Stimulated activated CD4-positive, alpha-beta T cell treated with anti-CD3 and anti-CD28 coated beads, Interleukin-1b, Interleukin-23, amount 100 ng/mL, for 1 hour (primary cell): ENCODE measurements at places on chromosomes 4 and X.

GRCh38 chr4:158446106-158446505 is 75.6 kb upstream of the RXFP1 start:
- DNase-seq = no peak

- DNase-seq = no peak
Observed at GRCh38 chr4:102694791-102695190, 66.0 kb downstream of the MANBA start.

DNA sequence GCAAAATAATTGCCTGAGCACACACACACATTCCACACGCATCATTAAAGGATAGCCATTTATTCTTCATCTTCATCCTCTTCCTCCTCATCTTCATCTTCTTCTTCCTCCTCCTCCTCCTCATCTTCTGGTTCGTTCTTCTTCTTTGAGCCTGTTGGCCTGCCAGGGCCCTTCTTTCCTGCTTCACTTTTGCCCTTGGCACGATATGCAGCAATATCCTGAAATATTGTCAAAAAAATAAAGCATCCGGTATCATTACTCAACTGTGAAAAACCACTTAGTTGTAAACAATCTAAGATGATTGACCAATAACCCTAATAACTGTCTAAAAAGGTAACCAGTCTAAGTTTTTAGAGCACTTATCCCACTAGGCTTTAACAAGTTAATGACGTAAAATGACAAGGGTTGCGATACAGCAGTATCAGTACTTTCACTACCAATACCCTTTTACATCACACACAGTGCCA is 2.1 kb downstream of the HMGB2 start:
- DNase-seq = no peak

DNA sequence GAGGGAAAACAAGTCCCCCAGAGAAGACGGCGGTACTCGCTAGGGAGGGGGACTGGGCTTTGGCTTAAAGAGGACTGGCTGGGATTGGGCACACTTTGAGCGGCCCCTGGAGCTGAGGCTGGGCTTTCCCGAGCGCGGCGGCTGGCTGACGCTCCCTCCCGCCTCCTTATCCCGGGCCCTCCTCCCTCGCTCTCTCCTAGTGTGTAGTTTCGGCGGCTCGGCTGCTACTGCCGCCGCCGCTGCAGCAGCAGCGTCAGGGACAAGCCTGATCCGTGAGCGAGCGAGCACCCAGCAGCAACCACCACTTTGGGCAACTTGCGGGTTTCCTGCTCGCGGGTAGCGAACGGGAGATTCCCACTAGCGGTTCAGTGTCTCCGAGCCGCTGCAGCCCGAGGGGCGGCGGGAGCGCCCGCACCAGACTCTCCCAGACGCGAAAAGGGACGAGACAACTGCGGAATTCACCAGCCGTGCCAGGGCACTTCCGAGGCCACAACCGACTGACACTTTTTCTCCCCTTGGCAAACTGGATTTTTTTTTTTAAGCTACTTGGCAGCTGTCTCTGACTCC is 632 bp upstream of the PCDH7 start:
- no peak for DNase-seq

DNA sequence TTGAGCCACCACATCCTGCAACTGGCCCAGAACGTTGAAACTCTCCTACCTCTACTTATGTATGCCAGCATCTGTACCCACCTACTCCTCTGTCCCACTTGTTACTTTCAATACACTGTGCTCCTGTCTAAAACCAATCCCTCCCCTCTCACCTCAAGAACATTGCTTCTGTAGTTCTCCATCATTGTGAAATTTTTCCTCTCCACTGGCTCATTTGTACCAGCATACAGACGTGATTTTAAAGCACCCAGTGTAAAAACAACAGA is 25.5 kb upstream of the USO1 start:
- no peak for DNase-seq

- no peak for DNase-seq
Observed at GRCh38 chrX:41322821-41323603, 10.9 kb upstream of the DDX3X start.

DNA sequence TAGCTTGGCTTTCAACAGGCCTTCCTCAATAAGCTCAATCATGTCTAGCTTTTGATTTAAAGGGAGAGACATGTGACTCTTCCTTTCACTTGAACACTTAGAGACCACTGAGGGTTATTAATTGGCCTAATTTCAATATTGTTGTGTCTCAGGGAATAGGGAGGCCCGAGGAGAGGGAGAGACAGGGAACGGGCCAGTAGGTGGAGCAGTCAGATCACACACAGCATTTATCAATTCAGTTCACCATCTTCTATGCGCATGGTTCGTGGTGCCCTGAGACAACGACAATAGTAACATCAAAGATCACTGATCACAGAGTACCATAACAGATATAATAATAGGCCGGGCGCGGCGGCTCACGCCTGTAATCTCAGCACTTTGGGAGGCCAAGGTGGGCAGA is 17.8 kb downstream of the ZNF81 start:
- no peak for DNase-seq

- no peak for DNase-seq
Observed at GRCh38 chr4:158292156-158292555, 81.9 kb downstream of the TMEM144 start.

GRCh38 chrX:147847999-147848398 is 63.7 kb upstream of the FMR1 start:
- no peak for DNase-seq
